Stimulated activated CD4-positive, alpha-beta T cell treated with anti-CD3 and anti-CD28 coated beads, Interleukin-1b, Interleukin-23, amount 100 ng/mL, for 4 hours (primary cell): ENCODE measurements at places on chromosomes 6 and 20.

GRCh38 chr6:108027594-108027993 is 46.9 kb downstream of the OSTM1 start:
- no peak for DNase-seq

- DNase-seq: no peak
These were observed 3.0 kb upstream of the SDCBP2 start for GRCh38 chr20:1331801-1332453.

DNA sequence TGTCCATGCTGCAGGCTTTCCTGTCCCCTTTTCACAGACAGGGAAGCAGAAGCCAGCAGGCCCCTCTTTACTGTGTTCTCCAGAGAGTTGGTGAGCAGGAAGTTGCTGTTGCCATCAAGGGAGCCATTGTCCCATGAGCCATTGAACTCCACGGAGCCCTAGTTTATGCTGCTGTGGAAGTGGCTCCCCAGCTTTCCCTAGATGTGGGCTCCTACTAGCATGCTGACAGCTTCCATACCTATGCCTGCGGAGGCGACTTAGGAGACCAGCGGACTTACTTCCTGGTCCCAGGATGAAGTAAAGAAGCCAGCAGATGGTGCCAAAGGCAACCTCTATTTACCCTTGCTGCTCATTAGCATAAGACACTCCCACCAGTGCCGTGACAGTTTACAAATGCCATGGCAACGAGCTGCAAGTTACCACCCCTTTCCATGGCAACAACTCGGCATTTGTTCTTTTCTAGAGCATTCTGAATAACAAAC is 30.8 kb upstream of the FKBP1A start:
- DNase-seq: no peak

DNA sequence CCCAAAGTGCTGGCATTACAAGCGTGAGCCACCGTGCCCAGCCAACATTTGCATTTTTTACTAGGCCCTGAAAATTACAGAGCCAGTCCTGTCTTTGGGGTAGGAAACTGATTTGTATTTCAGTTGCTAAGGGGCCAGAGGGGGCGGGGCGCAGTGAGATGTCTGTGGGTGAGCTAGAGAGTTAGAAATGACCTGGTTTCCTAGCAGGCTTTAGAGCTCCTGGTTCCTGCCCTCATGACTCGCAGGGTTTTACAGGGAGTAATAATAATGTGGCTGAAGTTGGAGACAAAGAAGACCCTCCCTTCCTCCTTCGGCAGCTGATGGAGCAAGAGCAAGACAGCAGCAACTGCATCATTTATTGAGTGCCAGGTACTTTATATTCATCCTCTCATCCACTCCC is 131.5 kb downstream of the TFAP2C start:
- DNase-seq: no peak

DNA sequence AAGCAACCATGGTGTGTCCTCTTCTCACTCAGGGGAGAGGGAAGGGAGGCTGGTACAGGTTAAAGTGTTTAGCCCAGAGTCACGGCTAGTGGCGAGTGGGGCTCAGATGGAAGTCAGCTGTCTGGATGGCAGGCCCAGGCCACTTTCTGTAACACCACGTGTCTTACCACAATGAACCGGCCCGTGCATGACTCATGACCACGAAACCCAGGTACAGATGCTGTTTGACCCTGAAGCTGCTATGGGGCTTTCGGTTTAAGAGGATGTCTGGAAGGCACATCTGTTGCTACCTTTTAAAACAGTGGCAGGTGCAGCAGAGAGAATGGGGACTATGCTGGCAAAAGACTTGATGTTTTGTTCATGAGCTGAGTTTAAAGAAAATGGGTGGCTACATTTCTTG is 36.5 kb upstream of the MPC1 start:
- DNase-seq: peak; percentile 32
